Stimulated activated CD4-positive, alpha-beta T cell treated with anti-CD3 and anti-CD28 coated beads, Interleukin-1b, Interleukin-23, amount 100 ng/mL, for 24 hours (primary cell): ENCODE measurements at places on chromosomes 4 and X.

GRCh38 chrX:100831219-100831946 lies 11.2 kb downstream of the CSTF2 start:
- DNase-seq, result no peak

DNA sequence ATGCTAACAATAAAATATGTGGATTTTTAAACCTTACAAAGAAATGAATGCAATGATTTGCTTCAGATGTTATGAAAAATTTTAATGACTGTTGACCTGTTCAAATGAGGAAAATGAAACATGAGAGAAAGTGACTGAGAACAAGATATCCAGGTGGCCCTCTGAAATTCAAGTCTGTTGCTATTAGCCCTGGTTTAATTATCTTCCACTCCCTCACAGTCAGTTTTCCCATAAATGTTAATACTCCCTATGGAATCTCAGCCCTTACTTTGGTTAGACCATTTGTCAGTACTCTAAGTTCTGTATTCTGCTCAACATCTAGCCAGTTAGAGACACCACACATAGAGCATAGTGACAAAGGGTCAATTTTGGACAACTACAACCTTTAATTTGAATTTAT lies 327.8 kb downstream of the PDGFC start:
- no peak for DNase-seq

- DNase-seq, result no peak
Measured at GRCh38 chr4:112290341-112290740, 4.6 kb upstream of the TIFA start.

GRCh38 chr4:16461362-16461761 lies 235.1 kb upstream of the TAPT1 start:
- no peak for DNase-seq

DNA sequence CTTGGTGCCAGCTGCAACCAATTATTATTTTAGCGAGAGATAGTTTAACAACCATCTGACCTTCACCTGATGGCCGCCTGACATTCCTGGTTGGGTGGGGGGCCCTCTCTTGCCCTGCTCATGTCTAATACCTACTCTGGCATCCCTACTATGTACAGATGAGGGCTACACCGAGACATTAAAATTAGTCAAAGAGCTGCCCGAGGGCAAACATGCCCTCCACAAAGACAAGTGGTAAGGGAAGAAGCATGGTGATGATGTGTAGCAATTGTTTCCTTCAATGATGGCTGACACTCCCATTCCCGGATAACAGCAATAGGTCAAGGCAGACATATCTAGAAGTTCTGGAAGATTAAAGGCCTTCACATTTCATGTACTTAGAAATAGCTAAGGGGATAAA lies 49.6 kb downstream of the MAP7D3 start:
- no peak for DNase-seq

DNA sequence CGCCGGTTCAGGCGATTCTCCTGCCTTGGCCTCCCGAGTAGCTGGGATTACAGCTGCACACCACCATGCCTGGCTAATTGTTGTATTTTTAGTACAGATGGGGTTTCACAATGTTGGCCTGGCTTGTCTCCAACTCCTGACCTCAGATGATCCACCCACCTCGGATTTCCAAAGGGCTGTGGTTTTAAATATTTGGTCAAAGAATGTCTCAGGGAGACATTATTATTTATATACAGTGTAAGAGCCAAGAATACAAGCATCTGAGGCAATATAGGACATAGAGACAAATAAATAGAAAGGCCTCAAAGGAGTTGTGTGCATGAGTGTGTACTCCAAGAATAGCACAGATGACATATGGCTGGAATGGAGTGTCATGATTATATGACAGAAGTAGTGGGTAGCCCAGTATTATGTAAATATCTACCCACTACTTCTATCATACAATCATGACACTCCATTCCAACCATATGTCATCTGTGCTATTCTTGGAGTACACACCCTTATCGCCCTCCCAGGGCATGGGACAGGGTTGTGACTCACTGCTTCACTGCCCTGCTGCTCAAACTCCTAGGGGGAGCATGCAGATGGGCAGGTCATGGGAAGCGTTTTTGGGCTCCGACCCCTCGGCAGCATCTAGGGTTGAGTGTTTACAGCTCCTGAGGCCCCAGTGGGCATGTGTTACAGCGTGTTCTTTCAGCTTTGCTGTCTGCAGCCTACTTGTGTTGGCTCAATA lies 1649.8 kb upstream of the PCDH10 start:
- no peak for DNase-seq

DNA sequence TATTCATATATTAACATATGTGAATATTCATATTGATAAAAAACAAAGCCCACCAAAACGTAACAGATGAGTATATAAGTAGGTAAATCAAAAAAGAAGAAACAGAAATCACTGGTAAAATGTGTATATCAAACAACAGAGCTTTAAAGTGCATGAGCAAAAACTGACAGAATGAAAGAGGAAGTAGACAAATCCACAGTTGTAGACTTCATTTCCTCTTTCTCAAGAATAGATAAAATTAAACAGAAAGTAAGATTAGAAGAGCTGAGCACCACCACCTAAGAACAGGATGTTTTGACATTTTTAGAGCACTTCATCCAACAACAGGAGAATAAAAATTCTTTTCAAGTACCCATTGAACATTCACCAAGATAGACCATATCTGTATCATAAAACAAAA lies 64.6 kb downstream of the CNKSR2 start:
- no peak for DNase-seq

DNA sequence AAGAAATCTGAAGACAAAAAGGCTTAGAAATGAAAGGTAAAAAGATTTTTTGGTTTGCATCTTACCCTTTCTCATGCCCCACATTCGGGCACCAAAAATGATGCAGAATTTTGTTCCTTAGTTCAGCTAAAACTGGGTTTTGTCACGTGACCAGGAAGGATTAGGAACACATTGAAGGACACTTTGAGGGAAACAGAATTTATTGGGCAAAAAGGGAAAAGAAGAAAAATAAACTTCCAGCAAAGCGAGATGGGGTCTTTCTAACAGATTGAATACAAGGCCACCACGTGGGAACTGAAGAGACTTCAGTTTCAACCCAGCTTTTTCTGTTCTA lies 81.3 kb upstream of the SMARCA5 start:
- DNase-seq, result no peak

GRCh38 chr4:186627226-186627865 lies 72.0 kb upstream of the MTNR1A start:
- DNase-seq, result no peak

- no peak for DNase-seq
Measured at GRCh38 chrX:66200855-66201795, 37.1 kb downstream of the HEPH start.

- no peak for DNase-seq
Measured at GRCh38 chrX:106450405-106450804, 161.4 kb upstream of the RADX start.

- DNase-seq, result no peak
Measured at GRCh38 chr4:164509951-164510350, 244.0 kb upstream of the SMIM31 start.

- DNase-seq, result no peak
Measured at GRCh38 chr4:70239884-70240591, 2.4 kb upstream of the CSN3 start.

- DNase-seq, result no peak
Measured at GRCh38 chr4:24428850-24429249, 155.5 kb downstream of the DHX15 start.

GRCh38 chr4:8150152-8151090 lies 8.2 kb downstream of the ABLIM2 start:
- DNase-seq, result no peak

DNA sequence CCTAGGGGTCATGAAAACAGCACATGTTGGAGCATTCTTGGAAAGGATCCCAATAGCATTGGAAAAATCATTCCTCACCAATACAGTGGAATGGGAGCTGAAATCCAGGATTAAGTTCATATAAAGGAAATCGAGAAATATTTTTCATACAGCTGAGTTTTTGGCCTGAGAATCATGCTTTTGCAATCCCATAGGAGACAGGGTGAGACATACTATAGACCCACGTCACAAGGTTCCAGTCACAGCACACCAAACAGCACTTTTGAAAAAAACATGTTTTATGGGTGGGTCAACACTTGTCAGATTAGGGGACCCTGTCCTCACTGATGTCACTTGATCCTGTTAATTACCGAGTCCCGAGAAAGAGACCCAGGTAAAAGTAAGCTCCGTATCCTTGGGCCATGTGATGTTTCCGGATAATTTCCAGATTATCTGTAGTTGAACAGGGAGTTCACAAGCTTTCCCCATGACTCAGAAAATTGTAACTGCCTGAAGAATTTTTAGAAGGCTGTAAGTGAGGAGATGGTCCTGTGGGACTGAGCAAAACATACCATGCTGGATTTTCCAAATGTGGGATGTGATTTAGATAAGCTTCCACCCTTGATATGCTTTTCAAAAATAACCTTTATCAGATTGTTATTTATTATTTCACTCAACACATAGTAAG lies 80.9 kb upstream of the TLR3 start:
- no peak for DNase-seq

GRCh38 chr4:107710493-107711459 lies 9.3 kb downstream of the PAPSS1 start:
- DNase-seq, result no peak

DNA sequence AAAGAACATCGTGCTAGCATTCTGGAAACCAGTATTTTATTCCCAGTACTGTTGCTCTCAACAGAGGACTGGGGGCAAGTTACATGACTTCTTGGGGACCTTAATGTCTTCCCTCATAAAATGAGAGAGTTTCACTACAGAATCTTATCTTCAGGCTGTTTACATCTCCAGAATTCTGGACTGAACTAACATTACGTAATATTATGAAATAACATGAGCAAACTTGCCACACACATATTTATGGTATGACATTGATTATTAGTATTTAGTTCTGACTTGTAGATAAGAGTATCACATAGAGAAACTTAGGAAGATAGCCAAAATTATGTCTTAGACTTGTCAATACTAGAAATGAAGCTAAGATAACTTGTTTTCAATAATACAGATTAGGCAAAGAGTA lies 68.0 kb downstream of the NFKB1 start:
- no peak for DNase-seq

GRCh38 chr4:63901304-63901703 lies 507.9 kb downstream of the TECRL start:
- DNase-seq, result no peak
